ENCODE measurements at places on chromosomes 1 and 21.
A peak's percentile ranks its signal among the peaks of the same experiment; 100 is the strongest.

DNA sequence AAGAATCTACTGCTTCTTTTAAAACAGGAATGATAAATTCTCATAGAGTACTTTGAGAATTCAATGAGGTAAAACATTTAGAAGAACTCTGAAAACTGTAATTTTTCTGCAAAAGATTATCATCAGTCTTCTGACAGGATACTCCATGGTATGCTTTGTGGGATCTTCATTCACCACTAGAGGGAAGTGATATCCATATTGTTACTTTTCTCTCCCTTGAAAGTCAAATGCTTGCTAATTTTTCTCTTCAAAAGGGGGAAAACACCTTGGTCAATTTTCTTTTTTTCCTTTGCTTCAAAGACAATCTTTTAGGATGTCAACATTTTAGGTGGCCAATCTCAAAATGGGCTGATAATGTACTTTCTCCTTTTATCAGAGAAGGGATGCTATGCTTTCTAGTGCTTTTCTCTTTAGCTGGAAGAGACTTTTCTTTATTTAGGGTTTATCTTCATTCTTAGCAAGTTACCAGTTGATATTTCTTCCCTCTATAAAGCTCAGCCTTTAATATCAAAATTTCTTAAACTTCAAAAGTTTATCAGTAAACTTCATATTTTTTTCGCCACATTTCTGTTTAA lies 95.5 kb downstream of the NEGR1 start:
- DNase-seq = no peak

DNA sequence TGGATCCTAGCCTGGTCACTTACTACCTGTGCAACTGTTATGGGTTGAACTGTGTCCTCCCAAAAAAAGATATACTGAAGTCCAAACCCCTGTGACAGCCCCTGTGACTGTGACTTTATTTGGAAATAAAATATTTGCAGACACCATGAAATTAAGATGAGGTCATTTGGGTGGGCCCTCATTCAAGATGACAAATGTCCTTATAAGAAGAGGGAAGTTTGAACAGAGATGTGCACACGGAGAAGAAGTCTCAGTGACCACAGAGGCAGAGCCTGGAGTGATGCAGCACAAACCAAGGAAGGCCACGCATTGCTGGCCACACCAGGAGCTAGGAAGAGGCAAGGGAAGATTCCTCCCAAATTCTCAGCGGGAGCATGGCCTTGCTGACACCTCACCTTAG lies 249.7 kb upstream of the RUNX1 start:
- DNase-seq = no peak

DNA sequence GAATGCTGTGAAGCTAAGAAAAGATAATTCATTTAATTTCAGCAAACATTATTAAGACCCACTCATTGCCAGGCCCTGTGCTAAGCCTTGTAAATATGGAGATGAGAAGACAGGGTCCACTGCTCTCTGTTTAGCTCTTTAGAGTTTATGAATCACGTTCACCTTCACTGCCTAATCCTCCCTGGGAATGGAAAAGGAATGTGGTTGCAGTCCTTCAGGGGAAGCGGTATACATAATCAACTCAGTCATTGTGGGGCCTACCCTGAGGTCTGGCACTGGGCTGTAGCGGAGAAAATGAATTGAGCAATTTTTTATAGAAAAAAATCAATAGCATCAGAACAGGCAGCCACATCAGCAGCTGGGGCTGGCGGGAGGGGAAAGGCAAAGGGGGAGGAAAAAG lies 412.1 kb upstream of the NFIA start:
- no peak for DNase-seq

DNA sequence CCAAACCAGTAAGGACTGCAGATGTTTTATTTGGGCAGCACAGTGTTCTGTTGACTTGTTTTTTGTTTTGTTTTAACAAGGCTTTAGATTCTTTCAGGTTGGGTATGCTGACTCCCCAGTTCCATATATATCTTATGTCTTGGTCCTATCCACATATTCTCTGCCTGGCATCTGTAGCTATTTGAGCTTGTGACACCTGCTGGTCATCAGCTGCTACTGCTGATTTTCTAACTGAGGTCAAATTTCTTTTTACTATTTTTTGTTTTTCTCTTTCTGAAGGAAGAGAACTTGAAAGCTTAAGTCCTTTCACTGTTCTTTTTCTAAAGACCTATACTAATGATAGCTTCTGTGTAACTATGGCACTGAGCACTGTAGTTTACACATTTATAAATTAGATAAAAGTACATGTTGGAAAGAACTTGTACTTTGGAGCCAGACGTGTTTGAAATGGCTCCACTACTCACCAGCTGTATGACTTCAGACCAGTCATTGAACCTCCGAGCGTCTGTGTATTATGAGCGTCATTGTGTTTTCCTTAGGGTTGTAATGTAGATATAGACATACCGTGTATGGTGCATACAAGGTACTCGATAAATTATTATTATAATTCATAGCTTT lies 109.4 kb downstream of the NRDC start:
- peak; percentile 62 for DNase-seq

- DNase-seq = no peak
Measured at GRCh38 chr1:73104749-73105148, 822.4 kb upstream of the NEGR1 start.

- no peak for DNase-seq
Measured at GRCh38 chr1:108129999-108130398, 70.1 kb downstream of the SLC25A24 start.

DNA sequence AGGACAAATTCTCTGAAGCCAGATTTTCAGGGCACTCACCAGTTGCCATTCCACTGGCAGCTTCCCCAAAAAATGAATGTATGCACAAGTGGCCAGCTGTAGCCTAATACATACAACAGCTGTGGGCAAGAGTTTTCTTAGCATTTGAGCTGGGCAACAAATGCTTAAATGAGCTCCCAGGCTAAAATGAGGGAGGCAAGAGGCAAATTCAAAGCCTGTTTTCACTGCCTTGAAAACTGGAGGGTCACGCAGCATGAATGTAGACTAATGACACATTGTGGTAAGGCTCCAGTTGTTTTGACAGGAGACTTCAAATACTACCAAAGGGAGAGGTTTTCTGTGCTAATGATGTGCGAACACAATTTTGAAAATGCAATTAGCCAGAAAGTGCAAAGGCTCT lies 88.2 kb downstream of the TIAM1 start:
- DNase-seq = no peak

GRCh38 chr1:95029532-95029931 lies 43.2 kb downstream of the ALG14 start:
- DNase-seq = no peak

GRCh38 chr1:14848203-14848602 lies 249.7 kb downstream of the KAZN start:
- DNase-seq = no peak

- DNase-seq = no peak
Measured at GRCh38 chr1:156814571-156815260, 1.9 kb downstream of the SH2D2A start.

- no peak for DNase-seq
Measured at GRCh38 chr1:23380719-23381118, 11.1 kb upstream of the ZNF436 start.

GRCh38 chr1:36471830-36472641 lies 7.9 kb upstream of the MRPS15 start:
- no peak for DNase-seq

DNA sequence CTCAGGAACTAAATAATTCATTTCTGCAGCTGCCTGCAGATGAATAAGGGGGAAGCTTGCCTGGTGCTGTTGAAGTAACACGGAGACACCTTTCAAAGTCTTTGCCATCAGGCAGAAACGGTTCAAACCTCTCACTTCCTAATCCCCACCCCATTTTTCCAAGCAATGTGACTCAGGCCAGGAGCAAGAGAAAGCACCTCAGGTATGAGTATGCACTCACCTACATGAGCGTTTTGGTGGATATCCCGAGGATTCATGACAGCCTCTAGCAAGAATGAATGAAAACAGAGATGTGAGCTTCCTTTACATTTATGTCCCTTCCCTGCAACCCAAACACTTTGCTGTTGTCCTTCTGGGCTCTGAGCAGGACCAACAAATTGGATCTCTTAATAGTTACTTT lies 63.4 kb upstream of the LAX1 start:
- no peak for DNase-seq

- DNase-seq = no peak
Measured at GRCh38 chr21:40386294-40386911, 460.6 kb downstream of the DSCAM start.

DNA sequence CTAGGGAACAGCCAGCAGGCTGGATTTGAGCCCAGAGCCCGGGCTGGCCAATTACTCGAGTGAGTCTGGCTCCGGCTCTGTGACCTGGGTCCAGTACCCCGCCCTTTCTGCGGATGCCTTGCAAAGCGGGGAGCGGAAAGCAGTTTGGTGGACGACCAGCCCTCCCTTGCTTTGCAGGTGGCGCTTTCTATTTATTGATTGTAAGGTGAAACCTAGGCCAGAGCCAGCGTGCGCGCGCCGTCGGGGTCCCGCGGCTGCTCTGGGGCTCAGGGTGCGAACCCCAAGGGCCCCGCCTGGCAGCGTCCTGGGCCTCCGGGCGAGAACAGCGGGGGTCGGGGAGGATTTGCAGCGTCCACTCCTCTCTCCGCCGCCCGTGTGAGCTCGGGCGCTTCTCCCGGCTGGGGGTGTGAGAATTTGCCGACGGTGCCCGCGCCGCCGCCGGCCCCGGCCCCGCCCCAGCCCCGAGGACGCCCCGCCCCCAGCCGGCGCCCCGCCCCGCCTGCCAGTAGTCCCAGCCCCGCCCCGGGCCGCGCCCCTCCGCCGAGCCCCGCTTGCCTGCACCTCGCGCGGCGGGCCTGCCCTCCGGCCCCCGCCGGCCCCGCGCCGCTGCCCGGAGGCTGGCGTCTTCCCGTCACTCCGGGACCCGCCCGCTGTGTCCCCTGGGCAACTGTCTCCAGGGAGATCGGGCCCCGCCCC lies 37.6 kb downstream of the PIK3CD start:
- no peak for DNase-seq

DNA sequence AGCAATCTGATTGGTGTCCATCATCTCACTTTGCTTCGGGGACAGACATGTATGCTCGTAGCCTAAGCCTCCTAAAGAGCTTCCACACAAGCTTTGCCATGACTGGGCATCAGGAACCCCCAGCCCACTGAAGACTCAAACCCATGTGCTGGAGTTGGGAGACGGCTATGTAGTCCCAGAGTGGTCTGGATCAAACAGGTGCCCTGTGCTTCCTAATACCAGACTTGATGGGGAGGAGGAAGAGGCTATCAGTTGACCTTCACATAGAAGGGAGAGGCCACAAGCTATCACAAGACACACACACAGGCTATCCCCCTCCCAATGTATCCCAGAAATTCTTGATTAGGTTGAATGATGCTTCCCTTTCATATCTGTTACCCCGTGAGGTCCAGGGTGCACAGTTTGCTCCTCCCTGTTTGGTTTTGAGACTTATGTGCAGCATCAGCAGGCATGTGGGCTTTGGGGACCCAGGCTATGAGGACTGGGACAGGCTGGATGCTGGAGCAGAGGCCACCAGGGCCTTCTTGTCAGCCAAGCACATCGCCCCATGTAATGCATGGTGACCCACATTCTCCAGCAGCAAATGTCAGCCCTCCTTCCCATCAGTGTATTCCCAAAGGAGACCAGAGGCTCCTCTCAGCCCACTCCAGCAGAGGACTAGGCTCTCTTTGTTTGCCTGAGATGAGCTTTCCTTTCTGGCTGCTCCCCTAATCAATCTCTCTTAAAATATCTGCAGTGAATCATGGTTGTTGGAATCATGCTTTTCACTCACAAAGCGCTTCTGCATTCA lies 159.8 kb downstream of the GRIK3 start:
- no peak for DNase-seq

DNA sequence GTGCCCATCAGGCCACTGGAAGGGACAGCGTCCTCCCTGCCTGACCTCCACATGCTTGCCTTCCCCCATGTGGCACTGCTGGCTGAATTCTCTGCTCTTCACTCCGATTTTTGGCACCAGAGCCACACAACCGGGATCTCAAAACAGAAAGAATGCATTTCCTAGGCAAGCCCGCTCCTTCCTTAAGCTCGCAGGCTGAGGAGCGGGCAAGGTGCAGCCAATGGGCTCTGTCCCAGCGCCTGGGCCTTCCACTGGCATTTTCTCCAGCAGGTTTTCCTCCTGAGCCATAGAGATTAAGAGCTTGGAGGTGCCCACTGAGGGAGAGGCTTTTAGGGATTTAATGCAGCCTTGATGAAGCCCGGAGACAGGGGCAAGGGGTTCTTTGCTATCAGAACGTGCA lies 158.0 kb downstream of the IGSF21 start:
- DNase-seq = no peak

- no peak for DNase-seq
Measured at GRCh38 chr21:19286876-19287275, 883.3 kb upstream of the TMPRSS15 start.

DNA sequence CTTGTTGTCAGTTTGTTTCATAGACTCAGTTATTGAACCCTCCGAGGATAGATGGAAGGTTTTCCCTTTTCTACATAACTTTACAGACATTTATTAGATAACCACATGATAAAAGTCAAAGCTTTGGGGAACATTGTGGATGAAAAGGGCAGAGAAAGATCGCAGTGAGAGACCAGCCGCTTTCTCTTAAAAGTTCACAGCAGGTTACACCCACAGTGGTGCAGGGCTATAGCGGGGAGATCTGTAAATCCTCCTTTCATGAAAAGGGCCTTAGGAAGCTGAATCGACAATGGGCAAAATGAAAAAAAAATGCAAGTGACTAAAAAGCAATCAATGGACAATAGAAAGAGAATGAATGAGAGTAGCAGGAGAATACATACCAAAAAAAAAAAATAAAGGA lies 218.6 kb downstream of the GRIK1 start:
- DNase-seq = no peak

- no peak for DNase-seq
Measured at GRCh38 chr1:151384584-151384983, 12.1 kb upstream of the SELENBP1 start.

- no peak for DNase-seq
Measured at GRCh38 chr1:217781056-217781455, 149.9 kb downstream of the SPATA17 start.

- DNase-seq = no peak
Measured at GRCh38 chr1:201137579-201138310, 10.8 kb upstream of the ASCL5 start.

- DNase-seq = no peak
Measured at GRCh38 chr1:46508757-46509156, 19.1 kb downstream of the DMBX1 start.

- no peak for DNase-seq
Measured at GRCh38 chr1:14627608-14628489, 29.4 kb downstream of the KAZN start.

DNA sequence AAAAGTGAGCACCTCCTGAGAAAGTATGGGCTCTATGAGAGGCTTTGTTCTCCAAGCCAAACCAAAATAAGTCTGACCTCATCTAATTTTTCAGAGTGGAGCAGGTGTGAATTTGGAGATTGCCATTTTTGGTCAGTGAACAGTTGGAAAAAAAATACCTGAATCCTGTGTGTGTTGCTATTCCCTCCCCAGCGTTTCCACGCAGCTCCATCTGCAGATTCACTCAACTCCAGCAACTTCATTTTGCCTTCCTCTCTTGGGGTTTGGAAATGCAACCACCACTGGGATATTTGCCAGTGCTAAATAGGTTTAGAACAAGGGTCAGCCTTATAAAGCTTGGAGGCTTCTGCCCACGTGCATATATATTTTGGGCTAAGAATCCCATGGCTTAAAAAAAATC lies 11.2 kb downstream of the CASQ2 start:
- no peak for DNase-seq

GRCh38 chr1:101316256-101316655 lies 79.4 kb downstream of the S1PR1 start:
- DNase-seq = no peak
